ENCODE measurements at places on chromosomes 7 and 10.

DNA sequence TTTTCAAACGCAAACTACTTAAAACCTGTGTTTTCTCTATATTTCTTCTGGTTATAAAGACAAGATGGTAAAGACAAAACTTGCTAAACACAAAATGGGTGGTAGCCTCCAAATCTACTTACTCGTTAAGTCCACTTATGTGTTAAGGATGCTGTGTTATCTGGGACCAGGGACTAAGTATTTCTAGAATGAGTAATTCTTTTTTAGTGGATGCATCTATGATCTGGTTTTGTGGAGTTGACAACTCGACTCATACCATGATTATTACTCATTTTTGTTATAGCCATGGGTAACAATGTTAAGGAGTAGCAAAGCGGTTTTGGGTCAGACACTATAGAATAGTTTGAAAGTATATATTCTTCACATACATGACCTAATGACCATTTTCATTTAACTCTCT lies 239.5 kb upstream of the FOXP2 start:
- peak; percentile 3 for DNase-seq

DNA sequence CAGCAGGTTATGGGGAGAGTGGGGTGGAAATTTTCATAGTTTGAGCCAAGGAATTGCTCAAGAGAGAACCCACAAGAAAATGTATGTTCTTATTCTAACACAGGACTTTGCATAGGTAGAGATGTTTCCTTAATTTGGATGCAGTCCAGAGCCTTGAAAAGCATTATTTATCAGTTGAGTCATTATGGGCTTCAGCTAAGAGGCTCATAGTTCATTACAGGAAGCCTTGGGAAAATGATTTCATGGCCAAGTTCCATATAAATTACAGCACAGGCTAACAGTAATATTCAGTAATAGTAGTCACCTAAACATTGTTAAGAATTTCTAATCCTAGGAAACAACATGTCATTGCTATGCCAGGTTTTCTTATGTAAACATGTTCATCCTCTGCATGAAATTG lies 131.1 kb upstream of the PTPRZ1 start:
- DNase-seq, result no peak

GRCh38 chr10:127243490-127244272 lies 47.3 kb upstream of the INSYN2A start:
- peak; percentile 42 for DNase-seq

DNA sequence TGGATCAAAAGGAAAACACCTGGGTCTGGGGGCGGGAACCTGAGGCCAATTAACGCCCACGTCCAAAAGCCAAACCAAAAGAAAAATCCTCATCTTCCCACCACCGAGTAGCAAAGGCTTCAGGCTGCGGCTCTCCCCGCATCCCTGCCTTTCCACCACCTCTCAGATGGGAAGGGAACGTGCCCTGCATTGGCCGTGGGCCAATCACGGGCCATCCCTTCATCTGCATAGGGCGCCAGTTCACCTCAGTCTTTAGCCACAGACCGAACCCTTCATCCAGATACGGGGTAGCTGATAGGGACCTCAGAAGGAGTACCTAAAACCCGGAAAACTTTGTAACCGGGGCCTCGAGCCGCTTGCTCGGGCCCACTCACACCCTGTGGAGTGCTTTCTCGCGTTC lies 626 bp downstream of the PRPF18 start:
- peak; percentile 12 for DNase-seq

DNA sequence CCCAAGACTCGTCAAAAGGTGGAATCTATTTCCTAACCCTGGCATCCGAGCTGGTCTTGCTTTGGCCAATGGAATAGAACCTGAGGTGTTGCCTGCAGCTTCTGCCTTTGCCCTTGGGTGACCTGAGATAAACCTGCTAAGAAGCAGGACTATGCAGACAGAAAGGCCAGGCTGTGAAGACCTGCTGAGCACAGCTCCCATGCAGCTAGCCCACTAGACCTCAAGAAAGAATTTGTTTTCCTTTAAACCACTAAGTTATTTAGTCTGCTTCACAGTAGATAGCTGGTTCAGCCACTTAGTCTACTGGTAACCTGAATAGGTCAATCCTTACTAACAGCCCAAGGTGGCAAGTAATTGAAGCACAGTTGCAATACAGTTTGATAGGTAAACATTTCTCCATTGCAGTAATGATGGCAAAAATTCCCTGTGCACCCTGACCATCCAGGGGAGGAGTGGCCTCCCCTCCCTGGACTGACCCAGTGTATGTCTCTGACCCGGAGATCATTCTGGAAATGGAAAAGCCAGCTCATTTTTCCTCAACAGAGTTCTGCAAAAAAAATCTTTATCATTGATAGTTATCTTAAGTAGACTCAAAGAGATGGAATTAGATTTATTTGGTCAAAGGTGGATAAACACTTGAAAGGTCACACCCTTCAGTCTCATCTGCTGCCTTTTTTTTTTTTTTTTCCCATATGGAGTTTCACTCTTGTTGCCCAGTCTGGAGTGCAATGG lies 20.0 kb downstream of the TNS3 start:
- no peak for DNase-seq

DNA sequence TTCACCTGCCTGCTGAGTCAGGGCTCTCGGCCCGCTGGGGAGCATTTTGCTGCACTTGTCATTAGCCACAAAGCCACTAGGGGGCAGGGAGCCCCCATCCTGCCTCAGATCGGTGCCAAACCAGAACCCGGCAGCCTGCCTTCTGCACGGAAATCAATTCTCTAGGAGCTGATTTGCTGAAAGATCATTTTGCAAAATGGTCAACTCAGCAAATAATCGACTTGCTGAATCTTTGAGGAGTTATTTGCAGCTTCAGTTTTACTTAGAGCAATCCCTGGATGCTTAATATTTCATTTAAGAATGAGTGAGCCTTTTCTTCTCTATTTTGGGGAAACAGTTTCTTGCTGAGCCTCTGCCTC lies 1.7 kb upstream of the GIMAP8 start:
- DNase-seq, result peak; percentile 54

DNA sequence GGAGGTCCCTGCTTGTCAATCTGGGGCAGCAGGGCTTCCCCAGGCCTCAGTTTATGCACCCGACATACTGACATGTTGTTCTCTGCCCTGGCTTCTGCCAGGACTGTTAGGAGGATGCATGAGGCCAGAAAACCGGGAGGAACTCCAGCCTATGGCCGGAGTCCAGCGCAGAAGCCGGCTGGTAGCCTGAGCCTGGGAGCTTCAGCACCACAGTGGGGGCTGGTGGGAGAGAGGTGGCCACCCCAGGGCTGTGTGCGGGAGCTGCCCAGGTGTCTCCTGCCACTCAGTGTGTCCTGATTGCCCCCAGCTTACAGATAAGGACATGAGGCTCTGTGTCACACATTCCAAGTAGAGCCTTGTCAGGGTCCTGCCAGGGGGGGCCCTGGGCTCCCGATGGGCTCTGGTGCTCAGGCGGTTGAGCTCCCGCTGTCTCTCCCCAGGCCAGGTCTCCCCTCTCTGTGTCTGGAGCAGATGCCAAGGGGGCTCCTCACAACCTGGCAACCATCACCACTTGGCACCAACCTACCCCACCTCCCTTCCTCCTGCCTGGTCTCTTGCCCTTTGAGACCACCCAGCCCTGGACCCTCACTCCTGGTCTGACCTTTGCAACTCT lies 32.3 kb downstream of the PPIF start:
- DNase-seq, result peak; percentile 40

DNA sequence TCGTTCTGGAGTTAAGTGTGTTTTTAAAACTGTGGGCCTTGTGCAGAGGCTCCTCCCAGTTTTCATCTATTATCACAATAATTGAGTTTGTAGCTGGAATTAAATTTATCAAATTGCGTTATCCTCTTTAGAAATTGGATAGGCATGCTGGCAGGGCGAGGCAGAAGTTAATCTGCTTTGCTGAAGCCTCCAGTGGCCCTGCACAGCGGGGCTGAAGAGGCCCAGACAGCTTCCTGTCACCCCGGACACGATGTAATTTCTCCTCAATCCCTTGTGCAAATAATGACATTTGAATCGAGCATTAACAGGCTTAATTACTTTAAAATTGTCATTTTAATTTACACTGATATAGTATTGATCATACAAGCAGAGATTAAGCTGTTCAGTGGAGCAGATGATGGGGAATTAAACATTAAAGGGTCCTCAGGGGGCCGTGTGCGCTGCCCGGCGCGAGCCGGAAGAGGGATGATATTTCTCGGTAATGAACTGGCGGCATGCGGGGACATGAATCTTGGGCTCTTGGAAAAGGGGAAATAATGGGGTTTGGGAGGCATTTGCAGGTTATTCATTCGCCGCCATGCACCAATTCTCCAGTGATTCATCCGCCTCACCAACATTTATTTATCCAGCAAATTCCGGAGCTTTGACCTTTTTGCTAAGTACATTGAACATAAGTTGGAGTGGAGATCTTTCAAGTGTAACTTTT lies 118.5 kb downstream of the NKX6-2 start:
- DNase-seq, result peak; percentile 79

DNA sequence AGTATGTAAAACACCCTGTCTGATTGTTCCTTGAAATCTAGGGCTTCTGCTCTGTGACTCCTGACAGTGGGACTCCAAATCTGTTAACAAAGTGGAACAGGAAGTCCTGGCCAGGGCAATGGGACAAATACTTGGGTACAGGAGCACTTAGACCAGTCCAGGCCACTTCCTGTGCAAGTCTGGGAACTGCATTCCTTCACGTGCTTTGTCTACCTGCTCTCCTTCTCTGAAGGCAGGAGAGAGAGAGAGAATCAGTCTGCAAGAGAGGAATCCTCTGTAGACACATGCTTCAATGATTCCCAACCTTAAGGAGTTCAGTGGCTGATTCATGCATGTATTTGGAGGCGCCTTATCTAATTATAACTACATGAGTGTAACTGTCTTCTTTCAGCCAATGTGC lies 530.2 kb downstream of the GATA3 start:
- DNase-seq, result no peak

GRCh38 chr7:93188870-93189634 lies 37.2 kb downstream of the HEPACAM2 start:
- no peak for DNase-seq

Measured in EH (cell line).